ENCODE measurements at places on chromosomes 3 and 15. TPM values are rescaled to one million over a fixed set of nuclear protein-coding genes. Genes with fewer than 3 reads are reported as not detected.

Gene CCDC33
- total RNA-seq = not detected

Gene POC1A
- total RNA-seq = 4.7 TPM

Gene SAMD7
- not detected for total RNA-seq

Gene CHRNA5
- total RNA-seq = 1.6 TPM

Gene PP2D1
- total RNA-seq = not detected

Gene POMGNT2
- total RNA-seq = 15.3 TPM

Gene GUCA1C
- total RNA-seq = not detected

Gene SPESP1
- total RNA-seq = 1.5 TPM

Gene SLC24A5
- not detected for total RNA-seq

Gene ALS2CL
- total RNA-seq = 7.8 TPM

Gene LOXL1
- 35.5 TPM for total RNA-seq

Gene ZNF501
- total RNA-seq = 2.2 TPM

Gene ITGA11
- total RNA-seq = 54.2 TPM

Gene QRICH1
- 205 TPM for total RNA-seq

Gene PTH1R
- not detected for total RNA-seq

Gene CPB1
- total RNA-seq = not detected

Gene ATP2B2
- total RNA-seq = not detected

Gene EPHA3
- 0.34 TPM for total RNA-seq

Gene CSTA
- total RNA-seq = not detected

Gene DUOX1
- total RNA-seq = not detected

Gene CGGBP1
- total RNA-seq = 48.6 TPM

Gene CADPS
- not detected for total RNA-seq

Gene FRMD4B
- total RNA-seq = 87.6 TPM

Gene LRRC2
- not detected for total RNA-seq

Gene TMEM108
- total RNA-seq = 0.53 TPM

Gene LRIG1
- total RNA-seq = 31.2 TPM

Gene FBXL22
- 0.10 TPM for total RNA-seq

Gene PLIN1
- total RNA-seq = not detected

Gene SERPINI2
- total RNA-seq = not detected

Gene NR2E3
- 0.10 TPM for total RNA-seq

Gene SCAMP5
- total RNA-seq = 27.2 TPM

Gene PCOLCE2
- total RNA-seq = 0.58 TPM

Gene CLEC3B
- not detected for total RNA-seq

Gene MST1R
- total RNA-seq = 0.18 TPM

Gene BFSP2
- not detected for total RNA-seq

Gene STAC
- 7.4 TPM for total RNA-seq

Gene AGBL1
- total RNA-seq = not detected

Gene CADM2
- total RNA-seq = not detected

Gene ANKRD63
- not detected for total RNA-seq

Gene HTD2
- 8.1 TPM for total RNA-seq

Gene MGA
- 24.3 TPM for total RNA-seq

Data from glomerular endothelial cell (primary cell).